NCI-H2171 treated with DMSO at 0.1 percent for 48 hours (cell line): ENCODE measurements at places on chromosomes 7 and 10.

DNA sequence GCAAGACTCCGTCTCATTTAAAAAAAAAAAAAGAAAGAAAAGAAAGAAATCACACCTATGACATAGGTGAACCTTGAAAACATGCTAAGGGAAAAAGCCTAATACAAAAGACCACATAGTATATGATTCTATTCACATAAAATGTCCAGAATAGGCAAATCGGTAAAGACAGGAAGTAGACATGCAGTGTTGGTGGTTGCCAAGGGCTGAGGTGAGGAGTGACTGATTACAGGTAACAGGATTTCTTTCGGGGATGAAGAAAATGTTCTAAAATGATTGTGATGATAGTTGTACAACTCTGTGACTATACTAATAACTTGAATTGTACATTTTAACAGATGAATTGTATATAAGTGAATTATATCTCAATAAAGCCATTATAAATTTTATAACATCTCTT is 3.3 kb downstream of the XPNPEP1 start:
- DNase-seq: no peak

- DNase-seq: no peak
These were observed 51.9 kb upstream of the GNAT3 start for GRCh38 chr7:80563561-80564327.

DNA sequence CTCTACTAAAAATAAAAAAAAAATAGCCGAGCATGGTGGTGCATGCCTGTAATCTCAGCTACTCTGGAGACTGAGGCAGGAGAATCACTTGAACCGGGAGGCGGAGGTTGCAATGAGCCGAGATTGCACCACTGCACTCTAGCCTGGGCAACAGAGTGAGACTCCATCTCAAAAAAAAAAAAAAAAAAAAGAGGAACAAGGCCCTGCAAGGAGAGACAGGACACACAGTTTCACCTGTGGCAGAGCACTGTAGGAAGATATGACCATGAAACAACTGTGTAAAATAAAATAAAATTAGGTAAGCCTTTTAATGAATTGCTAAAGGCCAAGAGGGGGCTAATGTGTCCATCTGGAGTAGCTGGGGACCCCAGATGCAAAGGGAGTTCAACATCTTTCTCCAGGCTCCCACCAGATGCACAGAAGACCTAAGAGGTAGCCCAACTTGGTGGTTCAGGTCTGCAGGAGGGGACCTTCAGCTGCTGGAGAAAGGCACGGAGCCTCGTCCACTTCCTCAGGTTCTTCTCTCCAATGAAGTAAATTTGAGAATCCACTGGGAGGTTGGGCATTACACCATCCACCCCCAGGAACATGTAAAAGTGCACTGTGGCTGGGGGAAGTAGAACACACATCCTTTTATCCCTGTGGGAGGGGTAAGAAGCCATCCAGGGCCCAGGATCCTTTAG is 12.7 kb downstream of the PPIF start:
- no peak for DNase-seq

DNA sequence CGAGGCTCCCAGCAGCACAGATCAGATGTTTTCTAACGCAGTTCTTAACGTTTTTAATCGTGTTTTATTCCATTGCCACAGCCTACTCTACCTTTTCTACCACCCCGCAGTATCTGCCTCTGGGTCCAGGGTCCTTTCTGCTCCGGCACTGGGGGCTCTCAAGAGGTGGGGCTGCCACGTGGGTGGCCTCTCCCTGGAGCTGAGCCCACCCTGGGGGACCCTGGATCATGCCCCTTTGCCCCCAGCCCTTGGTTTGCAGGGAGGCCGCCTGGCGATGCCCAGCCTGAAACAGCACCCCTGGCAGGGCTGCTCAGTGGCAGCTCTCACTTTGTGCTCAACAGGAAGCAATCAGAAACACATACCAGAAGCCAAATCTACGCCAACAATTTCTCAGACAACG is 25.3 kb downstream of the PDIA4 start:
- no peak for DNase-seq

- no peak for DNase-seq
These were observed 90.5 kb downstream of the RNF216 start for GRCh38 chr7:5690931-5691473.

GRCh38 chr7:140062528-140063299 is at the start of gene PARP12:
TSS of gene PARP12 (minus strand) at chr7:140062951. CDS start at chr7:140062847, 104 bp downstream.
- peak; percentile 54 for DNase-seq

GRCh38 chr10:20265146-20265545 is 448.9 kb downstream of the PLXDC2 start:
- DNase-seq: no peak

GRCh38 chr7:107594961-107595737 is 15.1 kb downstream of the BCAP29 start:
- DNase-seq: no peak

DNA sequence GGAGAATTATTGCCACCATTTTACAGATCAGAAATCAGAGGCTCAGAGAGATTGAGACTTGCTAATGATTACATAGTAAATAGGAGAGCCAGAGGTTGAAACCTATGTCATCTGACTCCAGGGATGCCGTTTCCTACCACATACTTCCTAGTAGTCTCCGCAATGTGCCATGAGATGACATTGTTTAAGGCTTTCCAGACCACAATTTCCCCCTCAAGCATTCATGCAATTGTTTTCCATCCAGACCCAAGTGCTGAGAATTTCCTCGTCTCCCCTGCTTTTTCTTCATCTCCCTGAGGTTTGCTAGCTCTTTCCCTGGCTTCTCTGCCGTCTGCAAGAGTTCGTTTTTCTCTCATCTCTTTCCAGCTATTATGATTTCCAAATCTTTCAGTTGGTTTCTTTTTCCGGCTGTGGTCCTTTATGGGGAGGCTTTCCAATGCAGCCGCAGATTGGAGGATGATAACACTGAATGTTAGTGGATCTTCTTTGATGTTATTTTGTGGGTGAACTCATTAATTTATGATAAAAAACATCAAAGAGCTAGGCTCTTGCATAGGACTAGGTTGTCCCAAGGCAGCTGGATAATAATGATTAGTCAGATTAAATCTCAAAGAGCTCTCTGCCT is 6.9 kb upstream of the GOLGA7B start:
- no peak for DNase-seq

GRCh38 chr7:140656548-140657515 is 15.9 kb upstream of the ADCK2 start:
- DNase-seq: no peak

DNA sequence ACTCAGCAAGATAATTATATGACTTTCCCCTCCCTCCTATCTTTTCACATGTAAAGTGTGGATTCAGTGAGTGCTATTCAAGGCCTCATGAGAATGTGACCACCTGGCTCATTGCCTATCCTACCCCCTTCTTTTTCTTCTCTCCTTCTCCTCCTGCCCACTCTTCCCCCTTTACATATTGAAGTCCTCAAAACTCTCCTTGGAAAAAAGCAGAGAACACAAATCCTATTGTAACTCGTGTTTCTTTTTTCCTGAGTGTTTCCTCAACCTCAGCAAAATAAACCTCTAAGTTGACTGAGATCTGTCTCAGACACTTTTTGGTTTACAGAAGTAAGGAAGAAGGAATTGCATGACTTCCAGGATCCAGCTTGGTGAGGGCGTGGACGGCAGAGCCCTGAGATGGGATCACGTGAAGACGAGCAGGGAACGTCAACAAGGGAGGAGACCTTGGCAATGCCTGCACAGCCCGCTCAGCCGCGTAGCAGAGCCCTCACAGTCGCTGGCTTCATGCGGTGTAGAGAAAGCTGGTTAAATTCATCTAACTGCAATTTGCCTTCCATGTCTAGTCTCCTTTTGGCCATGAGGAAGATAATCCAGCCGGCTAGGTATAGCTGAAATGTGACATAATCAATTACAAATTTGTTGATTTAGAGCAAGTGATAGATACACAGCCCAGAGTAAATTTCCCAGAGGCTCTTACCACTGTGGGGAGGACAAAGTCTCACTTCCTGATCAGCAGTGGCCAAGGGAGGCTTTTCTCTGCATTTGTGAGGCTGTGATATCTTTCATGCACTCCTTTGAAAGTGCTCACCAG is 75.7 kb downstream of the LYZL2 start:
- no peak for DNase-seq
